ENCODE measurements at places on chromosomes 6 and 20.
A peak's percentile ranks its signal among the peaks of the same experiment; 100 is the strongest.

GRCh38 chr6:34095741-34096140 lies 50.1 kb downstream of the GRM4 start:
- no peak for DNase-seq

GRCh38 chr6:89828988-89829471 lies 650 bp upstream of the CASP8AP2 start:
- DNase-seq: peak; percentile 79

DNA sequence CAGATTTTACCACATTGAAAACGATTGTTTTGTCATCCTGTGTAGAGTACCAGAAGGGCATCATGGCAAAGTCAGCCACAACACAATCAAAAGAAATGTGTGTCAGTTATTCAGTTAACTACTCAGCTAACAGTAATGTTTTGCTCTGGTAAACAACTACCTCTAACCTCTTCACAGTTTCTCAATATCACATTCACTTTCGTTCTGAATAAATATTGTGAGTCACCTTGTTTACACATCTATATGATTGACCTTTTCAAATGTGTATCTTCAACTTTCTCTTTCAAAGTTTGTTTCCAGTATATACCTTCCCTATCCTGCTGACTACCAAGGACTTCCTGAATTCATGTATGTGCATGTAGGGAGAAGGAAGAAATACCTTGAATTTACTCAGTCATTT lies 216.6 kb upstream of the UFL1 start:
- DNase-seq: no peak

DNA sequence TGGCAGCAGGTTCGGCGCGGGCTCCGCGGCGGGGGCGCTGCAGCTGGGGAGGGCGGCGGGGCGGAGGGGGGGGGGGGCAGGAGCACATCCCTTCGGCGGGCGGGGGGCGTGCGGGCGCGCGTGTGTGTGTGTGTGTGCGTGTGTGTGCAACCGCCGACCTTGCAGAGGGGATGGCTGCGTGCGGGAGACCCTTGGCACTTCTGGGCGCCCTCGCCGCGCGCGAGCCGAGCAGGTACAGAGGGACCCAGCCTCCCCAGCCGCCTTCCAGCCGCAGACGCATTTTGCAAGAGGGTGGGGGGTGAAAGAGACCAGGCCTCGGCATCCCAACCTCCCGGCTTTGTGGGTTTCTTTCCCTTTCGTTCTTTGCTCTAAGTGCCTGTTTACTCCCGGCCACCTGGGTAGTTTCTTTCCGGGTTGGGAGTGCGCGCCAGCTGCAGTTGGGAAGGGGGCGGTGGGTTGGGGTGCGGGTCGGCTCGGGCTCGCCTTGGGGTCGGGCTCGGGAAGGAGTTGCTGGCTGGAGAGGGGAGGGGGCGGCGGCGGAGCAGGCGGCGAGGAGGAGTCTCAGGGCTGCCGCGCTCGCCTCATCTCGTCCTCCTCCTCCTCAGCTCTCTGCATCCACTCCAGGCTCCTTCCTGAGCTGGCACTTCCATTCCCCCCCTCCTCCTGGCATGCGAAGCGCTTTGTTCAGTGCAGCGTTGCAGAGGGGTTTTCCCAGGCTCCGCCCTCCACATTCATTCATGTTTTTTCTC lies 620 bp downstream of the HIVEP1 start:
- peak; percentile 55 for DNase-seq

DNA sequence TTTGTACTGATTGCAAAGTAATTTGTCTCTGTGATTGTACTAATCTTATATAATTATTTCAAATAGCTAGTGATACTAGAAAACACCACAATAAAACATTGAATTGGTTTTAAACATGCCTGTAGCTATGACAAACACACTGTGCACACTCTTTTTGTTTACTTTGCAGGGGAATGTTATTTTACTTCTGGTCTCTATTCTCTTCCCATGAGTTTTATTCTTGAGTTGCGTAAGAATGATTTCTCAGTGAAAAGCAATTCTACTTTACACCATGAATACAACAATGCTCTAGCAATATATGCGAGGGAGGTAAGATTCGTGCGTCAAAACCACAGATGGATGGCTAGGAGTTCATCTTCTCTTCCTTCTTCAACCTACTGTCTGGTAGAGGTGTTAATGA lies 68.4 kb upstream of the PHACTR1 start:
- no peak for DNase-seq

- DNase-seq: no peak
Observed at GRCh38 chr20:41287327-41287726, 30.2 kb downstream of the ZHX3 start.

- DNase-seq: no peak
Observed at GRCh38 chr6:155183095-155183494, 80.7 kb upstream of the CLDN20 start.

GRCh38 chr6:9647599-9647998 lies 767.3 kb downstream of the TFAP2A start:
- no peak for DNase-seq
